ENCODE measurements at places on chromosomes 12 and 14.

DNA sequence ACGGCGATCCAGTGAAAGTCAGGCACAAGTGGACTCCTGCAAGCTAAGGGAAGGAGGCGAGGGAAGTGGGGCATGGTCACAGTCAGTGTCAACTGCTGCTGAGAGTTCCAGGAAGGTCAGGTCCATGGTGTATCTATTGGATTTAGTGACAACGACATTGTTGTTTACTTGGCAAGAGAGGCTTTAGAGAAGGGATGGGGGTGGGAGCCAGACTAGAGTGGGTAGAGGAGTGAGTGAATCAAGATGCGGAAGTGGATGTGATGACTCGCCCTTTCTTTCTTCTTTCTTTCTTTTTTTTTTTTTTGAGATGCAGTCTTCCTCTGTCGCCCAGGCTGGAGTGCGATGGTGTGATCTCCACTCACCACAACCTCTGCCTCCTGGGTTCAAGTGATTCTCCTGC is 12.5 kb downstream of the P2RX7 start:
- DNase-seq = no peak

DNA sequence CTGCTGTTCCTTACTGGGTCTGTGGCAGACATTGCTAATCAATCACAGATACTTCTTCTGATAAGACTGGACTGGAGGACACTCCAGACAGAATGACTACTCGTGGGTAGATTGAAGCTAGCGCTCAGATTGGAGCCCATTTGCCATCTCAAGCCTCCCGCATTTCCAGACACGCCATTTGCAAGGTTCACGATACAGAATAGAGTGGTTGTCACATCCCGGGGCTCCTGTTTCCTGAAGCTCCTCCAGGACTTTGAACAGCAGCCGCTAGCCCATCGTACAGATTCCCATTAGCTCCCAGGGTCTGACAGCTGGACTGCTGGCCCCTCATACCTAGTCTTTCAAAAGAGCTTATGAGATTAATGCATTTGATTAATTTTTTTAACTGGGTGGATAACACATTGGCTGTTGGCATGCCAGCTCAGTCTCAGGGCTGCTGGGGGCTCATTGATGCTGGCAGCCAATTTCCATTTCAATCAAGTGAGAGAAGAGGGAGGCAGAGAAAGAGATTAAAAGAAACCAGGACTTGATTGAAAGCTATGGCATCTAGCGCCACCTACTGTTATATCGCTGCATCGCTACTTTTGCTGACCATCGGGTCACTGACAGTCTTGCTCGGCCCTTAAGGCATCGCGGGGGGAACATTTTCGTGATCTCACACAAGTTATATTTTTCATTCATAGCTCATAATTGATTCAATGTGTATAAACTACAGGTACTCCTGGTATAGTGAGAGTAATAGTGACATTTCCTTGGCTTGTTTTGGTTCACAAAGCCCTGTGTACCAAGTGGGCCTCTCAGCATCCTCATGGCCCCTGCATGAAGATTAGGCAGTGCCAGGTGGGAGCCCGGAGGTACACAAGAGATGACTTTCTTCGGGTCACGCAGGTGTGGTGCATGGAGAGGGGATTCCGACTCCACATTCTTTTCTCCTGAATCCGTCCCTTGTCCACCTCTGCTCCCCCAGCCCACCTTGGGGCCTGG is 78.6 kb downstream of the CCDC60 start:
- DNase-seq = no peak

DNA sequence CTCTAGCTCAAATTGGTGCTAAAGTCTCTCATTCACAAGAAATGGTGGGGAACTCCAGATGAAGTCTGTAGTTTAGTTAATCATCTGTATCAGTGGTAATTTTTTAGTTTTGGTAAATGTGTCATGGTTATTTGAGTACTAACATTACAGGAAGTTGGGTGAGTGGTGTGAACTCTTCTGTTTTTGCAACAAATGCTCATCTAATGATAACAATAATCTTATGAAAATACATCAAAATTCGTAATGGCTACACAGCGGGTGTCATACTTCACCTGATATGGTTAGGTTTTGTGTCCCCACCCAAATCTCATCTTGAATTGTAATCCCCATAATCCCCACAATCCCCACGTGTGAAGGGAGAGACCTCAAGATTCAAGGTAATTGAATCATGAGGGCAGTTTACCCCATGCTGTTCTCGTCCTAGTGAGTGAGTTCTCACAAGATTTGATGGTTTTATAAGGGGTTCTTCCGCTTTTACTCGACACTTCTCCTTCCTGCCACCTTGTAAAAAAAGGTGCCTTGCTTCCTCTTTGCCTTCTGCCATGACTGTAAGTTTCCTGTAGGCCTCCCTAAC is 209.3 kb upstream of the FOXN3 start:
- peak; percentile 3 for DNase-seq

- DNase-seq = no peak
Observed at GRCh38 chr14:51454351-51454750, 197.4 kb upstream of the FRMD6 start.

DNA sequence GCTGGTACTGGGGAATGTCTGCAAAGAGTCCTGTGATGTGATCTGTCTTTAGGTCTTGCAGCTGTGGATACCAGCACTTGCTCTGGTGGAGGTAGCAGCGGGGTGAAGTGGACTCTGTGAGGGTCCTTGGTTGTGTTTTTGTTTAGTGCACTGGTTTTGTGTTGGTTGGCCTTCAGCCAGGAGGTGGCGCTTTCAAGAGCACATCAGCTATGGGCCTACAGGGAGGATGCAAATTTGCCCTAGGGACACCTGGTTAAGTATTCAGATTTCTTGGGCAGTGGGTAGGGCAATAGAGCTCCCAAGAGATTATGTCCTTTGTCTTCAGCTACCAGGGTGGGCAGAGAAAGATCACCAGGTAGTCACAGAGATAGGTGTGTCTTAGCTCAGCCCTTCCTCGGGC is 63.8 kb downstream of the PTGER2 start:
- DNase-seq = no peak

DNA sequence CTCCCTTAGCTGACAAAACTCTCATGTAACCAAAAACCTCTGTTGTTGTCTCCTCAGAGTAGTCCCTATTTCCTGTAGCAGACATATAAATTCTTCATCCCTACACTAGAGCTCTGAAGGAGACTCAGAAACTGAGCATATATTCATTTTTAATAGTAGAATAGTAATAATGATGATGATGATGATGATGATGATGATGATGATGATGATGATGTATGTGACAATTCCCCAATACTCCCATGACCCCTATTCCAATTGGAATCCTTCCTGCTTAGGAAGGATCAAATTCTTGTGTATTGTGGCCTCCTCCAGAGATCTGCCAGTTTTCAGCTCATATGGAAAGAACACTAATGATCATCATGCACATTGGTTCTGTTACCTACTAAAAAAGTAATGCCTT is 26.7 kb downstream of the RASSF9 start:
- DNase-seq = no peak

GRCh38 chr14:98137131-98138025 is 1134.6 kb downstream of the BCL11B start:
- DNase-seq = no peak

DNA sequence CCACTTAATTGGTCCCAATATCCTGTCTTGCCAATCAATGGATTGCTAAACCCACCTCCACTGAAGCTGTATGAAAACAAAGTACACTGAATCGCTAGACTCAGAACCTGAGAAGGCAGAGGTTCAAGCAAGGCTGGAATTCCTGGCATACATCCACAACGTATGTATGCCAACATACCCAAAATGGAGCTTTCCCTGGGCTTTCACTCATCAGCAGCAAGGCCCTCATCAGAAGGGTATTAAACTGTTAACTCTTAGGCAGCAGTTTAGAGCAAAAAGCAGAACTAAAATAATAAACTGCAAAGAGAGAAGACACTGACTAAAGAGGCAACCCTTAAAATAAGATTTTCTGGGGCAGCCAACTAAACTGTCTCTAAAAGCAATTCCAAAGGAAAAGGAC is 13.6 kb downstream of the MED13L start:
- no peak for DNase-seq

- DNase-seq = no peak
Observed at GRCh38 chr12:25041006-25041741, 92.3 kb upstream of the BCAT1 start.

- DNase-seq = no peak
Observed at GRCh38 chr14:100012478-100013327, 52.5 kb upstream of the EVL start.

DNA sequence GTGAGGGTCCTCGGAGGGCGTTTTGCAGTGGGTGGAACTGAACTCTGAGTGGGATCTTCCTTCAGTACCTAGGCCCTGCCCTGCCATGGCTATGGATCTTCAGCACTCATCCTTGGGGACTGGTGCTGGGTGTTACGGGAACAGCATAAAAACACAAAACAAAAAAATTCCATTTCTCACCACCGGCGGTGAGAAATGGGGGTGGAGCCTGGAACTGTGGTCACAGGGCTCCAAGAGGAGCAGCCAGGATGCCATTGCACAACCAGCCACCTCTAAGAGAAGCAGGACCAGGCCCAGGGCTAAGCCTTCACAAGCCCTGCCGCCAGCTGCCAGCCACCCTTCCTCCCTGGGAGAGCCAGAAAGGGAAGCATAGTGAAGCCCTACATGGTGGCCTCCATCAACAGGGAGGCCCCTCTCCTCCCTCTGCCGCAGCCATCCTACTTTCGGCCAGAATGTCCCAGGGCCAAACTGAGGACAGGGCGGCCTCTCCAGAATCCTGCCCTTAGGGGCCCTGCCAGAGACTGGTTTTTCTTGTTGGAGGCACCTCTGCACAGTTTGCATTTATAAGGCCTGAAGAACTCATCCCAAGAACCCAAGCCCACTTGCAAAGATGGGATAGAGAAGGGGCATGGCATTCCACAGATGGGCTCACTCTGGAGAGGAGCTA is 76.5 kb downstream of the VCPKMT start:
- DNase-seq = no peak

DNA sequence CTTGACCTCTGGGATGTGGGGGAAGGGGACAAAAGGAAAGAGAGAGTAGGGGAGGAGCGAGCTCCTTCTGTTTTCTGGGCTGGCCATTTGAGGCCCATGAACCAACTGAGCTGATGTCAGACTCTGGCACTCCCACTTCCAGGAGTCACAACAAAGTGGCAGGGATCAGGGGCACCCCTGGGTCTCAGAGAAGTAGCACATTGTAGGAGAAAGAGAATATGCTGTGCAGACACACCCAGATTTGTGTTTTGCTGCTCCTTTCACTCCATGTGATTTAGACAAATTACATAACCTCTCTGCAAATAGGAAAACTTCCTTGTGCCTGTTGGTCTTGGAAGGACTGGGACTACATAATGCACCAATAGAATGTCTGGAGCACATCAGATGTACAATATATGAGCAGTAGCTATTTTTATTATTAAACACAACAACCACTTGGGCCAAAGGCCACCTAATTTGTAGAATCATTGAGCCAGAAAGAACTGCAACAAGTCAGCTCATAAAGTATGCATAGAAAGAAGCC is 265.5 kb downstream of the ZFP36L1 start:
- no peak for DNase-seq

DNA sequence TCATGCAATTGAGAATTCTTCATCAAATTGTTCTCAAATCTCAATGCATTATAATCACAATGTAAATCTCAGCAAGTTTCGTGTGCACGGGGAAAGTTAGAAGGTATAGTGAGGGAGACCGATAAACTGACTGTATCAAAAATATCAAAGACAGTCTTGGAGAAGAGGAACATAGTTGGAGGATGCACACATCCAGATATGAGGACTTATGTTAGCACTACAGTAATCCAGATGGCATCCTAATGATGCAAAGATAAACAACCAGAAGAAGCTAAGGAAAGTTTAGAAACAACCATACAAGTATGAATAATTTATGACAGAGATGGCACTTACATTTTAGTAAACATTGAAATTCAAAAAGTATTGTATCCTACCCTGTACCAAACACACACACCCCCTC is 760.1 kb downstream of the RPS29 start:
- no peak for DNase-seq

GRCh38 chr12:105293187-105293586 is 37.3 kb upstream of the C12orf75 start:
- no peak for DNase-seq

DNA sequence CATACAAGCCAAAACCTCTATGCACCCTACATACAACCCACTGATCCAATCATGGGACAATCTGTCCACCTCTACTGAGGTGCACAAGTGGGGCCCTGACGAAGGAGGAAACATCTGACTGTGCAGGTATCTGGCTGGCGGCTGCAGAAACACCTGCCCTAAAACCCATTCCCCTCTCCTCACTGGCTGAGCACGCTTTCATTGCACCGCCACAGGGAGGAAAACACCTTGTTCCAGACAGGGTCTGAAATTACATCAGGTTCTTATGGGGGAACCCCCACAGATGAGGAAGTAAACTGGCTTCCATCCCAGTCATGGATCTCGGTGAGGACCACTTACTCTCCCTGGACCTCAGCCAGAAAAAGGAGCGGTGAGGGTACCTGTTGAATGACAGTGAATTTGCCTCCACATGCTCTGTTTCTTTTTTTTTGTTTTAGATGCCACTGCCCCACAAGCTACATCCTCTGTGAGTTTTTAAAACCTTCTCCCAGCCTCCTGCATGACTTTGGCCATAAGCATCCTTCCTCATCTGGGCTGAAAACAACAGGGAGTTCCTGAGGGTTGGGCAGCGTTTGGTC is 23.8 kb upstream of the DGLUCY start:
- DNase-seq = no peak

GRCh38 chr14:34088914-34089313 is 138.0 kb upstream of the EGLN3 start:
- DNase-seq = no peak

DNA sequence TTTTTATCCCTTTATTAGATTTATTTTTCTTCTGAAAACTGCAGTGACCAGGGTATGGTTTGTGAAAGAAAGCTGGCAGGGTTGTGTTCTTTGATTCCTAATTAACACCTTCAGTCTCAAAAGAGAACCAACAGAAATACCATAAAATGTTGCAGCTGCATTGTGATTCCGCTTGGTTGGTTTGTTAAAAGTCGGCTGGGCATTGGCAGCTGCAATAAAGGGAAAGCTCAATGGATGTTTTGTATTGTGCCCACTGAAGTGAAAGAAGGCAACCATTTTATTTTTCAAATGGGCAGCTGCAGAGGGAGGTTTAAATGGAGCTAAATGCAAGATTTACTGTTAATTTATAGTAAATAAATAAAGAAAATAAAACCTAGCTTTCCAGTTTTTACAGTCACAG is 16.7 kb downstream of the LGR5 start:
- no peak for DNase-seq

- no peak for DNase-seq
Observed at GRCh38 chr12:26651566-26652188, 181.3 kb downstream of the ITPR2 start.

DNA sequence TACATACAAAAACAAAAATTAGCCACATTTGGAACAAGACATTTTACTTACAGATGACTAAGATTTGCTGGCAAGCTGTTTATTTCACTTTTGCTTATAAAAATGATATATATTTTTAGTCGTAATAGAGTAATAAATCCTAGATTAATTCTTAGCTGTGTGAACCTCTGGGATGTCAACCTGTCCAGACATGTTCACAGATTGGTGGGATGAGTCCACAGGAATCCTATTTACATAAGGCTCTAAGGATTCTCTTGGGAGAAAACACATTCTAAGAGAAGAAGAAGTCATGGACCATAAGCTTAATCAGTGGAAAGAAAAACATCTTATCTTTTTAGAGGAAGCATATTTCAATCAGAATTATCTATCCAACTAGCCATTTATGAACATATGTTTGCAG is 797.4 kb downstream of the C12orf50 start:
- no peak for DNase-seq
